ENCODE measurements at places on chromosomes 16 and 17.

- DNase-seq, result no peak
Observed at GRCh38 chr17:66858226-66859083, 23.5 kb downstream of the CACNG5 start.

DNA sequence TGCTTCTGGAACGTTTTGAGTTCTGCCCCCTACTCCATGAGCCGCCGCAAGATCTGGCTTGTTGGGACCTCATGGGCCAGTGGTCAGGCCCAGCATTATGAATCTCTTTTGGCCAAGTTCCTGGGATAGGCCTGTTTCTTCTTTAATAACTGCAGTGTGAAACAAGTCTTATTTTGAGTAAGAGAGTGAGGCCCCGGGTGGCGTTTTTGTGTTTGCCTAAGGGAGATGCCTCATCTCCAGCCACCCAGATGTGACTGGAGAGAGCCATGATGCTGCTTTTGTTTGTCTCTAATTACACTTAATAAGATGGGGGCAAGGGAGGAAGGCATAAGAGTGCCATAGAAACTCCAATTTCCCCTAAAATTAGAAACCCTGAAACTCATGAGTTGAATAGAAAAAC lies 39.8 kb downstream of the KSR1 start:
- DNase-seq, result no peak

- DNase-seq, result no peak
Observed at GRCh38 chr16:89716916-89717687, 3.6 kb downstream of the VPS9D1 start.

DNA sequence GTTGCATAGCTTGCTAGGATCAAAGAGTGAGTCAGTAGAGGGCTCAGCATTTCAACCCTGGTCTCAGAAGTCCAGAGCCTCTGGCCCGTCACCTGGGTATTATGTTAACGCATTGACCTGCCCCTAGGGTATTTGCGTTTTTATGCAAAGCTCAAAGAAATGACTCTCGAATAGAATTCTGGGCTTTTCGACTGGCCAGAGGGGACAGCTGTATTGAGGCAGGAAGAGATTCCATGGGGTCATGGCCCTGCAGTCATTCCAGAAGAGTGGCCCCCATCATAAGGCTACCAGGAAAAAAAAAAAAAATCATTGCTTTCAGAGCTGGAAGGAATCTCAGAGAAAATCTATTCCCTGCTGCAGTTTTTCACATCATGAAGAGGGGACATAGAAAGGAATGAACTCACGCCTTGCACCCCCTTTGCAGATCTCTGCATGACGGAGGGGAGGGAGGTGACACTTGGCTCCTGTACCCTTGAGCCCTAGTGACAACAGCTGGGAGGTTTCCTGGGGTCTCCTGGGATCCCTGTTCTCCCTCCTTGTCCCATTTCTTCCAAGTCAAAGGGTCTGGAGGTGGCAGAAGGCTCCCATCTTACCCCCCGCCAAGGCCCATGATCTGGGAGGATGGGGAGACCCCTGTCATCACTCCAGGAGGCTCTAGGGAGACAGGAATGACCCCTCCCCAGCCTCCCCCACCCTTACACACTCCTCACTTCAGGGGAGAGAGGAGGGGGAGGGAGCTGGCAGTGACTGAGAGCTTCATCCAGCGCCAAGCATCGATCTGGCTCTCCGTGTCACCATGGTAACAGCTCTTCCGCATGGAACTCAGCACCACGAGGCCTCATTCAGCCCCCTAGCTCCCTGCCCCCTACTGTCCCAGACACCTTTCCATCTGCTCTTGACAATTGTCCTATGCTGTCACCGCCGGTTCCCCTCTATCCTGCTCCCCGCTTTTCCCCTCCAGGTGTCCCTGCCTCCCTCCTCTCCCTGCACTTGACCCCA lies 35.8 kb downstream of the GP2 start:
- no peak for DNase-seq

DNA sequence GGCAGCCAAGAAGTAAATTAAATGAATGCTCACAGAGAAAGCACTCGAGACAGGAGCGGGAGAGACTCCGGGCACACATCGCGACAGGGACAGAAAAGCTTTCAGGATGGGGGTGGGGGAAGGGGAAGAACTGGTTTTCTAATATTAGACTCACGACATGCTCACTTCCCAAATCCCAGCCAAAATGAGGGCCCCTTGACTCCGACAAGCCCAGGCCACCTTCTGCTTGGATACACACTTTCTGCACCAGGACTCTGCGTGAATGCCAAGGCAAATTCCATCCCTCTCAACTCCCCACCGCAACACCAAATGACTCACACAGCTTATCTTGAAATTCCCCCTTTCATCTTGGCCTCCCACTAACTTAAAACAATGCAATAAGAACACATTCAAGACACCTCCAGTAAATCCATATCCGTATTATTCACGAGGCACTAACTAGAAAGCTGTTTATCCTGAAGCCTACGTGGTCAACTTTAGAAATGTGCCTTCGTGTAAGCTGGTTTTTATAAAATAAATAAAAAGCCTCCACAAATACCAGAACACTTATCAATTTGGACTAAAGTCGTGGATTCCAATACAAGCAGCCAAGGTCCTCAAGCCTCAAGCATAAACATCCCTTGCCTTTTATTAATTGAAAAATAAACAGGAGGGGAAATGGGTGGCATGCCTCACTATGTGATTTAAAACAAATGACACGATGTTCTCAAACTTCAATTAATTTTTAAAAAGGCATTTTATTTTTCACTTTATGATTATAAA lies 46.1 kb downstream of the NXN start:
- DNase-seq, result peak; percentile 70

DNA sequence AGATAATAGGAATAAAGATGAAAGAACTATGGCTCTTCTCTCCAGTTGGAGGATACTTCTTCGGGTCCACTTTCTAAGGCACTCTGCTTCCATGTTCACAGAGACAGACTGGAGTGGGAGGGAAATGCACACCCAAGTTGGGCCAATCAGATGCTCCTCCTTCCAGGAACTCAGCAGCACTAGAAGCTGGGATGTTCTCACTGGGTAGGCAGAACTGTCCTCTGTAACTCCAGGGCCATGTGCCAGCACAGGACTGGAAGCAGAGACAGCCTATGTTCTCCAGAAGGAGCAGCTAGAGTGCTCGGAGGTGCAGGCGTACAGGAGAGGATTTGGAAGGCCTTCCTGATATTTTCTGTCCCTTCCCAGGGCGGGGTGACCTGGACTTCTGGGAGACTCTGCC lies 49.9 kb upstream of the SREBF1 start:
- no peak for DNase-seq

GRCh38 chr16:75019007-75019406 lies 20.2 kb downstream of the ZNRF1 start:
- no peak for DNase-seq

DNA sequence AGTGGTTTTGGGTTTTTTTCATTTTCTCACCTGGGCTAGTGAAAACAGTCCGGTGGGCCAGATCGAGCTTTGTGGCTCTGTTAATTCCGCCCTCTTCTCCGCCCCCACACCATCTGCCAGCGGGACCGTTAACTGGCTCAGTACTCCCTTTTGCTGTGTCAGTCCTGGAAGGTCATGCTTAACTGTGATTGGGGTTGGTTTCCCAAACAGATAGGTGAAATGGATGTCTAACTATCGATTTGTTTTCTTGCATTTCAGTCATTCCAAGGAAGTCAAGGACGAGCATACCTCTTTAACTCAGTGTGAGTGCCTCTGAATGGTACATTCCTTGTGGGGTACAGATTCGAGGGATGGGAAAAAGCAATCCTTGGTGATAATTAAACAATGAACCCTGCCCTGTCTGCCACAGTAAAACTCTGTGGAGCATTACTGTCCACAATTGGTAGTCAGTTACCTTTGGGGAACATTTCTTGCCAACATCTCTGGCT lies 56.7 kb downstream of the YPEL2 start:
- no peak for DNase-seq

DNA sequence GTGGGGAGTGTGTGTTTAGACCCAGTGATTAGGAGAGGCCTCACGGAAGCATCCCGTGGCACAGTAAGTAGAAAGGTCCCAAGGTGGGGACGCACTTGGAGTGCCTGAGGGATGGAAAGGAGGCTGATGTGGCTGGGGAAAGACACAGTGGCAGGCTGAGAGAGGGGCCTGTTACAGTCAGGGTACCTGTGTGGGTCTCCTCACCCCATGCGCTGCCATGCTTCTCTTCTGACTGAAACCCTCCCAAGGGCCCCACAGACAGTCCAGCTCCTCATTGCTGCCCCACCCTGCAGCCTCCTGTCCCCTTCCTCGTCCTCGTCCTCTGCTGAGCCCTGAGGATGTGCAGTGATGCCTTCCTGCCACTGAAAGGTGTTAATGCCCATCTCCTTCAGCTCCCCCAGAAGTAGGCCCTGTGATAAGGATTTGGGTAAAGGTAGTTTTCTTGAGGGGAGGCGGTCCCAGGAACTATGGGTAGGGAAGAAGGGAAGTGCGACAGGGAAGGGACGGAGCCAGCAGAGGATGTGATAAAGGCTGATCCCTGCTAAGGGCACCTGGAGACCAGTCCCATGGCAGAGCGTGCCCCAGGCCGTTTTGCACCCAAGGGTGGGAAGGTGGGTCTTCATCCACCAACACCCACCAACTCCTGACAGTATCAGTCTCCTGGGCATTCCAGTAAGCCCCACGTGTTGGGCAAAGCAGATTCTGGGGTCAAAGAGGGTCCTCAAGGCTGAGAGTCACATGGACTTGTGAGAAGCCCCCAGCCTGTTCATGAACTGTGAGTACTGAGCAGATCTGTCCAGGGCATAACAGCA lies 237.2 kb downstream of the GSG1L start:
- no peak for DNase-seq

DNA sequence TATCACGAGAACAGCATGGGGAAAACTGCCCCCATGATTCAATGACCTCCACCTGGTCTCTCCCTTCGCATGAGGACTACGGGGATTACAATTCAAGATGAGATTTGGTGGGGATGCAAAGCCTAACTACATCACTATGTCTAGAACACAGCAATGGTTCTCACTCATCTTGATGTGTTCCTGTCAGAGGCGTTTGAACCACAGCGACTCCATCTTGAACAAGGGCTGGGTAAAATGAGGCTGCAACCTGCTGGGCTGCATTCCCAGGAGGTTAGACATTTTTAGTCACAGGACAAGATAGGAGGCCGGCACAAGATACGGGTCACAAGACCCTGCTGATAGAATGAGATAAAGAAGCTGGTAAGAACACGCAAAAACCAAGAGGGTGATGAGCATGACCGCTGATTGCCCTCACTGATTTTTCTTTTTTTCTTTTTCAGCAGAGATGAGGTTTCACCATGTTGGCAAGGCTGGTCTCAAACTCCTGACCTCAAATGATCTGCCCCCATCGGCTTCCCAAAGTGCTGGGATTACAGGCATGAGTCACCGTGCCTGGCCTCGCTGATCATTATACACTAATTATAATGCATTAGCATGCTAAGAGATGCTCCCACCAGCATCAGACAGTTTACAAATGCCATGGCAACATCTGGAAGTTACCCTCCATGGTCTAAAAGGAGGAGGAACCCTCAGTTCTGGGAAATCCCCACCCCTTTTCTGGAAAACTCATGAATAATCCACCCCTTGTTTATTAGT lies 3.0 kb upstream of the PPY start:
- DNase-seq, result no peak

GRCh38 chr16:51801635-51802034 lies 650.6 kb upstream of the SALL1 start:
- no peak for DNase-seq

Data from urothelium cell line (cell line).